Forelimb muscle (tissue), 1 donor: ENCODE measurements at places on chromosomes 13 and 19. TPM values are rescaled to one million over a fixed set of nuclear protein-coding genes. Genes with fewer than 3 reads are reported as not detected.

- DNase-seq = no peak
Measured at GRCh38 chr13:97492684-97493371, 58.9 kb downstream of the RAP2A start.

GRCh38 chr13:105319875-105320274 is 1215.6 kb downstream of the EFNB2 start:
- no peak for DNase-seq

GRCh38 chr13:86870444-86870843 is 800.7 kb upstream of the SLITRK5 start:
- no peak for DNase-seq

DNA sequence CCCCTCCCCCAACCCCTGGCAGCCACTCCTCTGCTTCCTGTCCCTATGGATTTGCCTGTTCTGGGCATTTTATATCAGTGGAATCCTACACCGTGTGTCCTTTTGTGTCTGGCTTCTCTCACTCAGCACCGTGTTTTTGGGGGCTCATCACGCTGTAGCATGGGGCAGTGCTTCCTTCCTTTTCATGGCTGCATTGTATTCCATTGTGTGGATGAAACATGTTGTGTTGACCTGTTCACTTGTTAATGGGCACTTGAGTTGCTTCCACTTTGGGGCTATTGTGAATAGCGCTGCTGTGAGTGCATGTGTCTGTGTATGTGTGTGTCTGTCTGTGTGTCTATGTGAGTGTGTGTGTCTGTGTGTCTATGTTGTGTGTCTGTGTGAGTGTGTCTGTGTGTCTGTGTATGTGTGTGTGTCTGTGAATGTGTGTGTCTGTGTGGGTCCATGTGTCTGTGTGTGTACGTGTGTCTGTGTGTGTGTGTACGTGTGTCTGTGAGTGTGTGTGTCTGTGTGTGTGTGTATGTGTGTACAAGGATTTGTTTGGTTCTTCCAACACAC is 57.2 kb downstream of the AP1M1 start:
- no peak for DNase-seq

GRCh38 chr13:39577838-39578491 is 25.0 kb downstream of the LHFPL6 start:
- no peak for DNase-seq

DNA sequence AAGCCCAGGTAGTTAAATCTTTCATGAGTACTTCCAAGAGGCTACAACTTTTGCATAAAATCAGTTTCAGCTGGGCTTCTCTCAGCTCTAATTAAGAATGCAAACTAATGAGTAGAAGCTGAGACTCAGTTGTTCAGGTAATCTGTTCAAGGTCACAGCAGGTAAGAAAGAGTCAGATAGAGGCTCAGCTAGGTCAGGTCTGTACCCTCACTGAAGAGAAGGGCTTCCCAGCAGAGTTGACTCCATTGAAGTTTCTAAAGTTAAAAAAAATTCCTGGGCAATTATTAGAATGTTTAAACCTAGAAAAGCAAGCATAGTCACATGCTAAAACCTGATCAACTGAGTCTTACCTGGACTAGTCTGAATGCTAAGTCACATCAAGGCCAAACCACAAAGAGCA is 42.1 kb downstream of the ESD start:
- DNase-seq = no peak

DNA sequence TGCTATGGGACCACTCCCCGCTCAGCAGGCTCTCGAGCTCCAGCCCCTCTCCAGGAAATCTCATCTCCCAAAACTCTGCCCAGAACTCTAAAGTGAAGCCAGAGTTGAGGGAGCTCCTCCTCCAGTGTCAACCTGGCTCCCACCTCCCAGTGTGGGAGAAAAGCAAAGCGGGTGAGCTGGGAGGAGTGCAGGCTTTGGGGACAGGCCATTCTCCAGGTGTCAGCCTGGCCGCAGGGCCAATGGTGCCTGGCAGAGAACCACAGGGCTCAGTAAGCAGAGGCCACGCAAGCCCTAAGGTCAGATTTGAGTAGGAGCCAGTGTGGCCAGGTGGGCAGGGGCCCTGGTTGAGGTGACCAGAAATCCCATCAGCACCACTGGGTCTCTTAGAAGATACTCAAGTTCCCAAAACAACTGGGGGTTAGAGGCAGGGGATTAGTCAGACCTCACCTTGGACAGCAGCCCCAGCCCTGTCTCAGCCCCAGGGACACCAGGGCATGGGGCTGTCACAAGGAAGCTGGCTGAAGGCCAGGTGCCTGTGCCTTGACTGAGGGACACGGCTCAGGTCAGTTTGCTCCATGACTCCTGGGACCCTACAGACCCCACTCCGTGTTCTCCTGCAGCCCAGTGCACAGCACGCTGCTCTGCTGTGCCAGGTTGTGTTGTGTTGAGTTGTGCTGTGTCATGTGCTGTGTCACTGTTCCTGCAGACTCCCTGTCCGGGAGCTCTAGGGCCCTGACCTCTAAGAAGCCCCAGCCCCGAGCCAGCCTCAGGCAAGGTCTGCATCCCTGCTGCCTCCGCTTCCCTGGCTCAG is 2.8 kb upstream of the ZNF181 start:
- no peak for DNase-seq

DNA sequence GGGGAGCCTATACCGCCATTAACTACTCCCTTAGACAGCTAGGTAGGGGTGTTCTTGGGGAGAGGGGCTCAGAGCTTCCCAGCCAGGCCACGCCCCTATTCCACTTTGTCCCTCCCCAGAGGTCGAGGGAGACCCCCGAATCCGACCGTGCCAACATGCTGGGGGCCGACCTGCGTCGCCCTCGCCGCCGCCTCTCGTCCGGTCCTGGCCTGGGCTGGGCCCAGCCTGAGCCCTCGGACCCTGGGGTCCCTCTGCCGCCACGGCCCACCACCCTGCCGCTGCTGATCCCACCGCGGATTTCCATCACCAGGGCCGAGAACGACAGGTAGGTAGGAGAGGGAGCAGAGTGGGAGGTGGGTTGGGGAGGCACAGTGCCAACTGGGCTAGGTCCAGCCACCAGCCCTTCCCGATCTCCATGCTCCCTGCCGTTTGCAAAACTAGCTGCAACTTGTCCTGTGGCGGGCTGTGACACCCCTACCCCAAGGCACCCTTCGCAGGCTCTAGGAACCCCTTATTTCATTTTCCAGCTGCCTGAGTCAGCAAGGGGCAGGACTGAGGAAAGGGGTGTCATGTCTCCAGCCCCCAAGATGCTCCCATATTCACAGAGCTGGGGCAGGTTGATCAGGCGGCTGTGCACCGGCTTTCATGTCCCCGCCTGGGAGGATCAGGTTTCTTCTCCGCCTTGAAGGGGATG is 2.6 kb upstream of the PDE4A start:
- DNase-seq = no peak

DNA sequence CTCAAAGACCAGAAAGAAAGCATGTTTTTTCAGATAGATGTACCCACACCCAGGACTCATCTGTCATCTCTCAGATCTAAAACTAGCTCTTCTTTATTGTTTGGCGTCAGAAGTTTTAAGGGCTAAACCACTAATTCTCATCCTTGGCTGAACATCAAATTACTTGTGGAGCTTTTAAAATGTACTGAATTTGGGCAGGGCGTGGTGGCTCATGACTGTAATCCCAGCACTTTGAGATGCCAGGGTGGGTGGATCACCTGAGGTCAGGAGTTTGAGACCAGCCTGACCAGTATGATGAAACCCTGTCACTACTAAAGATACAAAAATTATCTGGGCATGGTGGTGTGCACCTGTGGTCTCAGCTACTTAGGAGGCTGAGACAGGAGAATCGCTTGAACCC is 47.4 kb downstream of the RCBTB2 start:
- no peak for DNase-seq

DNA sequence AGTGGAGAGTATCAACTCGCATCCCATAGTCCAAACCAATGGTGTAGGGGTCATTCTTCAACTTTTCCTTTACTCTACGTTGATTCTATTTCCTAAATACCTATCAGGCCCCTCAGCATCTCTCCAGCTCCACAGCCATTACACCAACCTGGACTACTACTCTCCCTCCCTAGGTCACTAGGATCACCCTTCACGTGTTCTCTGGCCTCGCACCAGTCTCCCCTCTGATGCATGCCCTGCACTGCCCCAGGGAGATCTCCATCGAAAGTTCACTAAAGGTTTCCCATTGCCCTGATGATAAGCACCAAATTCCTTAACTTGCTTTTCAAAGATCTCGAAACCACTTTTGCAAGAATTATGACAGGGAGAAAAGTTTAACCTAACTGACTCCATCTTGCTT is 421.5 kb downstream of the TSHZ3 start:
- no peak for DNase-seq

GRCh38 chr19:44753626-44753931 is 5.1 kb downstream of the BCL3 start:
- no peak for DNase-seq

- DNase-seq = no peak
Measured at GRCh38 chr19:53462861-53463260, 4.7 kb upstream of the ZNF813 start.

DNA sequence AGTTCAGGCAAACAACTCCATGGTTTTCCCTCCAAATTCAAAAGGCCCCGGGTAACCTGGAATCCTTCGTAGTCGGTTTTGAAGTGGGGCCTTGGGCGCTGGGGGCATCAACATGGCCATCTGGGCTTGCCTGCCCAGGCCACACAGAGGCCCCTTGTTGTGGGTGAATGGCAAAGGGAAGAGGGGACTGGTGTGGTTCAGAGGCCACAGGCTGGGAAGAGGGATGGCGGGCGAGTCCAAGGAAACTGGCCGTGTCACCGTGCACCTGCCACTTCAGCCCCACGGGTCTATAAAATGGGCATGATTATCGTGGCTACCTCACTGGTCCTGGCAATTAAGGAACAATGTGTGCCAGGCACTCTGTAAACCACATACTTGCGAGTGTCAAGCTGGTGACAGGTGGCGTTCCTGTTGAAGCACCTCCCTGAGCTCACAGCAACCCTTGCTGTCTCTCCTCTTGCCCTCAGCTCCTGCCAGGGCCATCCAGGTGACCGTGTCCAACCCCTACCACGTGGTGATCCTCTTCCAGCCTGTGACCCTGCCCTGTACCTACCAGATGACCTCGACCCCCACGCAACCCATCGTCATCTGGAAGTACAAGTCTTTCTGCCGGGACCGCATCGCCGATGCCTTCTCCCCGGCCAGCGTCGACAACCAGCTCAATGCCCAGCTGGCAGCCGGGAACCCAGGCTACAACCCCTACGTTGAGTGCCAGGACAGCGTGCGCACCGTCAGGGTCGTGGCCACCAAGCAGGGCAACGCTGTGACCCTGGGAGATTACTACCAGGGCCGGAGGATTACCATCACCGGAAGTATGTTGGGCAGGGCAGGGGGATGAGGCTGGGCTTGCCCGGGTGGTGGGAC is 1.3 kb downstream of the LSR start:
- DNase-seq = no peak

TBXA2R gene
- polyA plus RNA-seq = 1.7 TPM

GRK1 gene
- polyA plus RNA-seq = 0.28 TPM

CLDN10 gene
- 8.6 TPM for polyA plus RNA-seq

KLHL1 gene
- not detected for polyA plus RNA-seq

SMAD9 gene
- polyA plus RNA-seq = 13.3 TPM

SLC6A16 gene
- polyA plus RNA-seq = 1.0 TPM

PSG7 gene
- not detected for polyA plus RNA-seq
